RWPE1 (cell line): ENCODE measurements at places on chromosomes 2 and 18.

- peak; percentile 21 for DNase-seq
Measured at GRCh38 chr2:206212673-206213513, 53.2 kb downstream of the EEF1B2 start.

DNA sequence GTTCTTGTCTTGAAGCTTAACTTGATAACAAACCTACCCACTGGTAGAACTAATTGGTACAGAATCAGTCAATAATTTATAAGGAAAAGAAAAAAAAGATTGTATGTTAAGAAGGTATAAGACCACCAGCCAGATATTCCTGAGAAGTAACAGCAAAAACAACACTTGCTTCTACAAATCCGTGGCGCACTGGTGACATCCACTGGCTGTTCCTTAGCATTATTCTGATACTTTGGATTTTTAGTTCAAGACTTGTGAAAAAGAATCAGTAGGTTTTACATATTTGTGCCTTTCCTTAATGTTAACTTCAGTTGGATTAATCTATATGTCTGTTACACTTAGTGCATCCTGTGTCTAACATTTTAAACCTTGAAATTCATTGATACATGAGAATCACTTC, 141.8 kb downstream of the GRB14 start:
- DNase-seq, result no peak

DNA sequence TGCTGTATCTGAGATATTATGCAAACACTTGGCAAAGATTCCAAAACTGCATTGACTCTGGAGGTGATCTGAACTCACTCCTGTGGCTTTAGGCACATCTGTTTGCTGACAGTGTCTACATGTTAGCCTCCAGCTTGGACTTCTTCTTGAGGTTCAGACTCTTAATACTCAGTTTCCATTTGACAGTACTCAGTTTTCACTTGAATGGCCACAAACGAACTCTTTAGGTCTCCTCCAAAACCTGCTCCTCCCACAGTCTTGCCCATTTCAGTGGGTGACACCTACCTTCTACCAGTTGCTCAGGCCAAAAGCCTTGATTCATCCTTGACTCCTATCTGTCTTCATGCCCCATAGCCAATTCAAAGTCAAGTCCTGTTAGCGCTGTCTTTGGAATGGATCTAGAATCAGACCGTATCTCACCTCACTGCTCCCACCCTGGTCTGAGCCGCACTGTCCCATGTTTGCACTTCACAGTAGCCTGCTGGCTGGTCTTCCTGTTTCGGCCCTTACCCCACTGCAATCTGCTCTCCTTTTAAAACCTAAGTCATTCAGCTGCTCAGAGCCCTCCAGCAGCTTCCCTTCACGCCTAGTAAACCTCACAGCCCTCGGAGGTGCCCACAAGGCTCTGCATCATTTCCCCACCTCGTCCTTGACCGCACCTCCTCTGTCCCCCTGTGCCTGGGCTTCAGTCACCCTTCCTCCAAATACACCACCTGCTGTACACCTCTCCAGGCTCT, 10.5 kb downstream of the ATG16L1 start:
- DNase-seq, result no peak

DNA sequence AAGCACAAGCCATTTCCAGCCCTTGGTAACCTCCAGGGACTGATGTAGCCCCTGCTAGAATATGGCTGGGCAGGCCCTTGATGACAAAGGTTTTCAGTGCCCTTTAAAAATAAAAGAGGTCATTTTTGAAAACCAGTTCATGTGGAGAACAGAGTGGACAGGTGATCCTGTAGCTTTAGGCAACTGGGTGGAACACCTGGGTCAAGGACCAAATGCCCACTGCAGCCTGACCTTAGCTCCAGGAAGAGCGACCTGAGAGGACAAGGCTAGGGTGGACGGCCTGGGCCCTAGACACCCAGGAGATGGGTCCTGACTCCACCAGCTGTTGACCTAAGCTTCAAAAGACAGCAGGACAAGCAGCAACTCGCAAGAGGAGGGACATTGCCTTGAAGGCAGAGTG, 116.6 kb downstream of the LIPG start:
- no peak for DNase-seq

GRCh38 chr2:75361486-75361885, 162.2 kb upstream of the TACR1 start:
- DNase-seq, result no peak

DNA sequence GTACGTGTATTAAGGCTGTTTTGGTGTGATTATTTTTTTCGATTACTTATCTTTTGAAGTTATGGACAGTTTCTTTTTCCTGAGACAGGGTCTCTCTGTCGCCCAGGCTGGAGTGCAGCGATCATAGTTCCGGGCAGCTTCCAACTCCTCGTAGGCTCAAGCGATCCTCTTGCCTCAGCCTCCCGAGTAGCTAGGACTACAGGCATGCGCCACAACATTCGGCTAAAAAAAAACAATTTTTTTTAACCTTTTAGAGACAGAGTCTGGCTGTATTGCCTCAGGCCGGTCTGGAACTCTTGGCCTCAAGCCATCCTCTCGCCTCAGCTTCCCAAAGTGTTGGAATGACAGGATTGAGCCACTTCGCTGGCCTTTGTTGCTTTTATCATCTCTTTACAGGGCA, 945 bp downstream of the HAT1 start:
- DNase-seq, result no peak

DNA sequence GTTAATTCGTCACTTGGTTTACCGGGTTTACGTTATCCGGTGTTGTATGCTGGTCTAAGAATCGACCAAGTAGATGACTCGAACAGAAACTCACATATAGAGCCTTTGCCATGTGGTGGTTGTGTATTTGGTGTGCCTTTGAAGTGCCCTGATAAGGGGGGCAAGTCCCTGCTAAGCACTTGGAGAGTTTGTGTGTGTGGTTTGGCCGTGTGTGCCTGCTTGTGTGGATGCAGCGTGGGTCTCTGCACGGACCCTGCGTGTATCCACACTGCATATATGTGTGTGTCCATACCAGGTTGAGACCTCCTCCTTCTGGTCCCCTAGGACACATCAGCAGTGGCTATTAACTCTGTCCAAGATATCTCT, 2.4 kb upstream of the CELF4 start:
- DNase-seq, result no peak

DNA sequence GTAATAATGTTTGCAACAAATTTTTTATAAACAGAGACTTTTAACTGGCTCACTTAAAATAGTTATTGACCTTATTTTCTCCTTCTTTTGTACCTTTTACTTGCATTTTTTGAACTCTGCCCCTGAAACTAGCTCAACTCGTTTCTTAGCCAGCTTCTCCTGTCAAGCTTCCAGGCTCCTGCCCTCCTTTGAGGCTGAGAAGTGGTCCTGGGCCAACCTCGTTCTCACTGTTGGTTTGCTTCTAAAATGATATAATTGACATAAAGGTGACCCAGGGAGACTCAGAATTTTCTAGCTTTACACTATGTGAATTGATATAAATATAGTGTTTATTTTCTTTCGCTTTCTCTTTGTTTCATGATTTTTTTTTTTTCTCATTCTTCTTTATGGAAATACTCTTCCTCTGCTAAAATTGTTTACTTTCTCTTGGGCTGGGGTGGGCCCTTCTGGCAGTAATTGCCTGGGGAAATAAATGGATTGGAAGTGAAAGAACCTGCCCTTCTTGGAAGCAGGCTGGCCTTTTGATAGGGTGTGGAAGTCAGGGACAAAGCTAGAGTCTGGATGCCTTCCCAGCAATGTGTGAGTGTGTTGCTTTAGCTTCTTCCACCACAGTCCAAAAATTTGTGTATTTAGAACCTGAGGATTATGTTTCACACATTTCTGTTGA, 30.7 kb downstream of the GPD2 start:
- no peak for DNase-seq

- DNase-seq, result no peak
Measured at GRCh38 chr2:210662560-210662959, 106.2 kb downstream of the CPS1 start.

DNA sequence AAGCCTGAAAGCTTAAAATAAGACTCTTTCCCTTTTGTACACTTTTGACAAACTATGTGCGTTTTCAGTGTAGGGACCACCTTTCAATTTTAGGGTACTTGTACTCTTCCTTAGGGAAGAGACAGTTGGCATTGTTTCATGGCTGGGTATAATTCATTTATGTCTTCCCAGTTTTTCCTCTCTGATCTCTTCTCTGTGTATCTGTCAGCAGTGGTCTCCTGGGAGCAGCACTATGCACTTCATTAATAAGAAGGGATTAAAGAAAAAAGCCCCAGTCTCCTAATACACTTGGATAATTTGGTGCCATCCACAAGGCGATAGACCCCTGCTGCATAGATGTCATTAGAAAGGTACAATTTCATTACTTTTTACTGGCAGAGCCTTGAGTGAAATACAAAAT, 12.1 kb downstream of the AQP4 start:
- no peak for DNase-seq

- DNase-seq, result no peak
Measured at GRCh38 chr2:127406454-127406853, 11.8 kb upstream of the PROC start.
